Breast epithelium (tissue), 4 donors: ENCODE measurements at places on chromosomes 2 and 18.

DNA sequence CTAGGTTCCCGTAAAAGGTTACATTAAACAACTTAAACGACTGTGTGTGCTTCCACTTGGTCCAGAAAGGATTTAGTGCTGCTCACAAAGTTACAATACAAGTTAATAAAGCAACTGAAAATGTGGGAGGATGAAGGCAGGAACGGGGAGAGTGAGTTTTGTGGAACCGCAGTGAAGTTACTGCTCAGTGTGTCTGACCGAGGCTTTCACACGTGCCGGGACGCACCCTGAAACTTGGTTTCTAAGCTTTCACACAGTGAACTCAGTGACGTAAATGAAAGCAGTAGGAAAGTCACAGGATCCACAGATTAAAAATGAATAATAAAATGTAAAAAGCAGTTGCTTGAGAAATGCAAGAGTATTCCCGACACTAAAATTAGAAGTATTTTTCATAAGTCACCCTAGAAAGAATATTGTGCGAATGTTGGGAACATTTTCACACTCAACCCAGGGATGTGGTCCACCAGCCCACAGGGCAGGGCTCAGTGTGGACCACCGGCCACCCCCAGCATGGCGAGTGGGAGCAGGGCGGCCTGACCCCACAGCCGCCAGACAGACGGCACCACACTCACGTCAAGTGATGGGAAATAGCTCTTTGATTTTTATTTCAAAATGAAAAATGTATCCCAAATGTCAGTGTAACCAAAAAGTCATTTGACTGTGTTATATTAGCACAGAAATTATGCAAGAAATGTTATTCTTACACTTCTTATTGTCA, 32.6 kb upstream of the CHMP1B start:
- no peaks in the 10 kb centered on the region for H3K4me1 ChIP-seq
- H3K4me3 ChIP-seq: no peak overlapping the region
- H3K36me3 ChIP-seq: no peaks in the 10 kb centered on the region
- no peaks in the 10 kb centered on the region for H3K27me3 ChIP-seq

DNA sequence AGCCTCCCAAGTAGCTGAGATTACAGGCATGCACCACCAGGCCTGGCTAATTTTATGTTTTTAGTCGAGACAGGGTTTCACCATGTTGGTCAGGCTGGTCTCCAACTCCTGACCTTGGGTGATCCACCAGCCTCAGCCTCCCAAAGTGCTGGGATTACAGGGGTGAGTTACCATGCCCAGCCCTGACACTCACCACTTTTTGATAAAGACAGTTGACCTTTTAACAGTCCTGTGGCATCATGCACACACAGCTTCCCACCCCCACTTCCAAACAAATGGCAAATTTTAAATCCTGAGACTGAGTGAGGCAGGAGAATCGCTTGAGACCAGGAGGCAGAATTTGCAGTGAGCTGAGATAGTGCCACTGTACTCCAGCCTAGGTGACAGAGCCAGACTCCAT, 6.2 kb upstream of the DNAJB2 start:
- no peaks in the 10 kb centered on the region for H3K27me3 ChIP-seq
- H3K4me3 ChIP-seq: no peak overlapping the region
- H3K4me1 ChIP-seq: peaks cover 3% of the 10 kb centered on the region
- DNase-seq: no peak
- H3K27ac ChIP-seq: no peak overlapping the region

- DNase-seq: no peak
- no peaks in the 10 kb centered on the region for H3K27me3 ChIP-seq
- H3K36me3 ChIP-seq: no peaks in the 10 kb centered on the region
- H3K4me3 ChIP-seq: no peak overlapping the region
- H3K27ac ChIP-seq: no peak overlapping the region
- H3K4me1 ChIP-seq: no peaks in the 10 kb centered on the region
Observed at GRCh38 chr18:70200286-70200685, 5.2 kb downstream of the RTTN start.

DNA sequence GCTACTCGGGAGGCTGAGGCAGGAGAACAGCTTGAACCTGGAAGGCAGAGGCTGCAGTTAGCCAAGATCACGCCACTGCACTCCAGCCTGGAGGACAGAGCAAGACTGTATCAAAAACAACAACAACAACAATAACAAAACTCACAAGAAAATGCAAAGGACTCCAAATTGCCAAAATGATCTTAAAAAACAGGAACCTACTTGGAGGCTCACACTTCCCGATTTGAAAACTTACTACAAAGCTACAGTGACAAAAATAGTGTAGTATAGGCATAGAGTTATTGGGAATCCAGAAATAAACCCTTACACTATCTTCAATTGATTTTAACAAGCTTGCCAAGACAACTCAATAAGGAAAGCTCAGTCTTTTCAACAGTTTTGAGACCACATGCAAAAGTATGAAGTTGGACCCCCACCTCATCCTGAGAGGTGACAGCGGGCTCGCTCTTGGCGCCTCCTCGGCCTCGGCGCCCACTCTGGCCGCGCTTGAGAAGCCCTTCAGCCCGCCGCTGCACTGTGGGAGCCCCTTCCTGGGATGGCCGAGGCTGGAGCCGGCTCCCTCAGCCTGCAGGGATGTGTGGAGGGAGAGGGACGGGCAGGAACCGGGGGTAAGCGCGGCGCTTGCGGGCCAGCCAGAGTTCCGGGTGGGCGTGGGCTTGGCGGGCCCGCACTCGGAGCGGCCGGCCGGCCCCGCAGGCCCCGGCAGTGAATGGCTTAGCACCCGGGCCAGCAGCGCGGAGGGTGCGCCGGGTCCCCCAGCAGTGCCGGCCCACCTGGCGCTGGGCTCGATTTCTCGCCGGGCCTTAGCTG, 18.3 kb upstream of the ACVR2A start:
- no peak for DNase-seq
- H3K27ac ChIP-seq: no peak overlapping the region
- H3K4me3 ChIP-seq: no peak overlapping the region
- H3K36me3 ChIP-seq: no peaks in the 10 kb centered on the region
- no peaks in the 10 kb centered on the region for H3K27me3 ChIP-seq

DNA sequence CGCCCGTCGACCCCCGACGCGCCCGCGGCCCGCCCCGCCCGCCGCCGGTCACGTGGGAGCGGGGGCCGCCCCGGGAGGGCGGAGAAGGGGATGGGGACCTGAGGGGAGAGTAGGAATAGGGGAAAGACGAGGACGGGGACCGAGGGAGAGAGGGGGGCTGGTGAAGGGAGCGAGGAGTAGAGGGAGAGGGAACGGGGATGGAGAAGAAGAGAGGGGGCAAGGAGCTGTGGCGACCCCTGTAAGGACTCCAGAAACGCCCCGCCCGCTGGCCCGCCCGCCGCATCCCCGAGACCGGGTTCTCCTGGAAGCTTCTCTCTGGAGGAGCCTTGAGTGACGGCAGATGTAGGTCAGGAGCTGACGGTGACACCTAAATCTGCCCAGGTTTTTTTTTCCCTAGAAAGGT, 615 bp downstream of the ADNP2 start:
- H3K4me1 ChIP-seq: peaks cover 4% of the 10 kb centered on the region
- peak overlapping the region; percentile 88 for H3K4me3 ChIP-seq
- no peak for DNase-seq
- no peaks in the 10 kb centered on the region for H3K36me3 ChIP-seq
- no peaks in the 10 kb centered on the region for H3K27me3 ChIP-seq

- no peak overlapping the region for H3K4me3 ChIP-seq
- no peaks in the 10 kb centered on the region for H3K4me1 ChIP-seq
- no peak for DNase-seq
- H3K27ac ChIP-seq: no peak overlapping the region
- H3K36me3 ChIP-seq: no peaks in the 10 kb centered on the region
- H3K27me3 ChIP-seq: no peaks in the 10 kb centered on the region
Observed at GRCh38 chr2:159154366-159154765, 132.1 kb downstream of the WDSUB1 start.

DNA sequence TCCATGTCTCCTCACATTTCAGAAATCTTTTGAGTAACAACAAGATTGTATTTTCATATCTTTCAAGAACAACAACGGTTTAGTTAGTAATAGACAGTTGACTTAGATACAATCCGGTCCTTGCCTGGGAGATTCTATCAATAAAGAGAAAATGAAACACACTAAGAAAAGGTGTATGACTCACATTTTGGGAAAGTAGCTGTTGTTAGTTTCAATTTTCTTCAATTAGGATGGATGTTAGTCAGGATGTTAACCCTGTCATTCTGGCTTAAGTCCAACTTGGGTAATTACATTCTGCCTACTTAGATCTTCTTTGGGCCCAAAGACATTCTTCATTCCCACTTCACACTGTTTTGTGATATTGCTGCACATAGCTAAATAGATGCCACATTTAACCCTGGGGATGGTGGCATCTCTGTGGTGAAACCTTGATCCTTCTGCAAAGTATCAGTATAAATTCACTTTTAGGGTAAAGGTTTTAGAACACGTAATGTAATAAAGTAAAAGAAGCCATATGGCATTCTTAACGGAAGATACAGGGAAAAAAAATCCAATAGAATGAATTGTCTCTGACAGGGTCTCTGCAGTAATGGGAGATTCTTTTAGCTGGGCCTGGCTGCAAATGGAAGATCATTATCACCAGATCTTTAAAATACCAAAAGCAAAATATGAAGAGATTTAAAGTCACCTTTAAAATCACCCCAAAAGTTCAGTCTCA, 365.5 kb downstream of the FIGN start:
- H3K36me3 ChIP-seq: no peaks in the 10 kb centered on the region
- H3K27me3 ChIP-seq: no peaks in the 10 kb centered on the region
- no peak overlapping the region for H3K4me3 ChIP-seq

- no peaks in the 10 kb centered on the region for H3K27me3 ChIP-seq
- no peak overlapping the region for H3K4me3 ChIP-seq
- DNase-seq: no peak
- no peaks in the 10 kb centered on the region for H3K36me3 ChIP-seq
- H3K27ac ChIP-seq: no peak overlapping the region
Observed at GRCh38 chr2:151106805-151107506, 154.7 kb downstream of the RBM43 start.
